Ecto neural progenitor cell (in vitro differentiated cells): ENCODE measurements at places on chromosomes 4 and X.

- no peak for DNase-seq
These were observed 44.3 kb downstream of the CNGA1 start for GRCh38 chr4:47972181-47972580.

DNA sequence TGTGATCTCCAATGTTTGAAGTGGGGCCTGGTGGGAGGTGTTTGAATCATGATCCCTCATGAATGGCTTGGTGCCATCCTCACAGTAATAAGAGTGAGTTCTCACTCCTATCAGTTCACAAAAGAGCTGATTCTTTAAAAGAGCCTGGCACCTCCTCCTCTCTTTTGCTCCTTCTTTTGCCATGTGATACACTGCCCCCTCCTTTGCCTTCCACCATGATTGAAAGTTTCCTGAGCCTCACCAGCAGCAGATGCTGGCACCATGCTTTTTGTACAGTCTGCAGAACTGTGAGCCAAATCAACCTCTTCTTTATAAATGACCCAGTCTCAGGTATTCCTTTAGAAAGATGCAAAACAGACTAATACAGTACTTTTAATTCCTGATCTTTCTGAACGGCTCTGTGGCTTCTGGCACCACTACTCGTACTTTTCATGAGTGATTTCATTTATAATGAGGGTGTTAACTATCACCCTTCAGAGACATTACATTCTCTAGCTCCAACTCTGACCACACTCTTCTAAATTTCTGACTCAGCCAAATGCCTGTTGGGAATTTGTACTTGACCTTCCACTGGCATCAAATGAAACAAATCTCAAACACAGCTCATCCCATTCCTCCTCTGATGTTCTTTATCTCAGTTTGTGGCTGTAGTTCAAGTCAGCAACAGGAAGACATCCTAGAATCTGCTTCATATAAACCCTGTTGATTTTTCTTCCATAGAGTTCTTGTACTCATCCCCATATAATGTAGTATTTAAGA lies 4.2 kb downstream of the UFSP2 start:
- DNase-seq = no peak

DNA sequence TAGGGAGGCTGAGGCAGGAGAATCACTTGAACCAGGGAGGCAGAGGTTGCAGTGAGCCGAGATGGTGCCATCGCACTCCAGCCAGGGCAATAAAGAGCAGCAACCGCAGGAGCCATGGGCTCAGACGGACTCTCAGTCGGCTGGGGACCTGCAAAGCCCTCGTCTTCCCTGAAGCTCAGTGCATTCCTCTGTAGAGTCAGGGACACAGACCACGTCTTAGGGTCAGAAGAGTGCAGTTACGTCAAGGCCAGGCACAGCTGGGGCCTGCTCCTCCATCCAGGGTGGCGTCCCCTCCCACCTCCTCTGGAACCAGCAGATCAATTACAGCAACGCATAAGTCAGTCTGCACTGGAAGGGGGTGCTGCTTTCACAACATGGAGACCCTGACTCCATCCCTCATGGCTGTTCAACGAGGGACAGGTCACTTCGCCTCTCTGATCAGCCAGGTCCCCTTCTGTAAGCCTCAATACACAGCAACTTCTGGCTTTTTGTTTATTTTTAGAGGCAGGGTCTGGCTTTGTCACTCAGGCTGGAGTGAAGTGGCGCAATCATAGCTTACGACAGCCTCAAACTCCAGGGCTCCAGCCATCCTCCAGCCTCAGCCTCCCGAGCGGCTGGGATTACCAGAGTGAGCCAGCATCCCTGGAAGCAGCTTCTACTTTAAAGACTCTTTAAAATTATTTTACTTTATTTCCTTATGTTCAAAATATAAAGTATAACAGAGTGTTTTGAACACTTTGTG lies 76.4 kb downstream of the ZFYVE28 start:
- no peak for DNase-seq

GRCh38 chr4:54185044-54185780 lies 43.9 kb upstream of the PDGFRA start:
- DNase-seq = no peak

DNA sequence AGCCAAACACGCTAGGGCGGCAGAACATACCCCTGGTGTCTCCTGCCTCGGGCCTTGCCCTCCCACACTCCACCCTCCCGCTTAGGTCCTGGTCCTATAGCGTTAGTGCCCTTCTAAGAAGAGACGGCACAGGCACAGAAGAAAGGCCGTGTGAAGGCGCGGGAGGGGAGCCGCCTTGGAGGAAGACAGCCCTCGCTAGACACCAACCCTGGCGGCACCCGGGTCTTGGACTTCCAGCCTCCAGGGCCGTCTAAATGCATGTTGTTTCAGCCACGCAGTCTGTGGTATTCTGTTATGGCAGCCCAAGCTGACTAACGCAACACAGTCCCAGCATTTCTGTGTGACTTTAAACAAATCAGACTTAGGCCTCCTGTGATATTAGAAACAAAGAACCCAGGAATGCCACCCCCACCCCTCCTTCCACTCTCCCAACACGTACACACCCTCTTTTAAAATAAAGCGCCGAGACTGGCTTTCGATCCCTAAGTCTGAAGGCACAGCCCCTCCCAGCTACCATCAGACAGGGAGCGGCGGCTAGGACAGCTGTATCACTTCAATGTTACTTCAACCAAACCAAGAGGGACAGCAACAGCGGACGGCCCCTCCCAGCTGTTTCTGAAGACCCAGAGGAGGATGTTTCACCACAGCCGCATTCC lies 128.0 kb downstream of the AFAP1 start:
- no peak for DNase-seq
